ENCODE measurements at places on chromosomes 16 and 17. TPM values are rescaled to one million over a fixed set of nuclear protein-coding genes. Genes with fewer than 3 reads are reported as not detected.

DNA sequence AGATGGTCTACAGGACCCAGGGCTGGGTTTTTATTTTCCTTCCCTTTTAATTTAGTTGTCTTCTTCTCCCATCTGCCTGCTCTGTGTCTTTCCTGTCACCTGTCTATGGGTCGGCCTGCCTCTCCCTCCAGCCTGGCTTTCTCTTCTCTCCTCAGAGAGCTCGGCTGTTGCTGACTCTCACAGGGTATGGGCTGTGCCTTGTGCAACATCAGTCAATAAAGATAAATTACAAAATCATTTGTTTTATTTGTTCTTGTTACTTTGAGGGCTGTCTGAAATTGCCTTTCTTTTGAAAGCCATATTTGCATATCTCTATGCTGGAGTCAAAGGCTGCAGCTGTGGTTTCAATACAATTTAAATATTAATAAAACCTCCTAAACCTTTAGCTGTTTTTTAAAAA is 15.6 kb downstream of the RND2 start:
- H3K27ac ChIP-seq: no peak overlapping the region
- DNase-seq: no peak
- H3K27me3 ChIP-seq: no peaks in the 10 kb centered on the region
- peaks cover 12% of the 10 kb centered on the region for H3K36me3 ChIP-seq
- H3K4me3 ChIP-seq: no peak overlapping the region
- no peaks in the 10 kb centered on the region for H3K4me1 ChIP-seq

DNA sequence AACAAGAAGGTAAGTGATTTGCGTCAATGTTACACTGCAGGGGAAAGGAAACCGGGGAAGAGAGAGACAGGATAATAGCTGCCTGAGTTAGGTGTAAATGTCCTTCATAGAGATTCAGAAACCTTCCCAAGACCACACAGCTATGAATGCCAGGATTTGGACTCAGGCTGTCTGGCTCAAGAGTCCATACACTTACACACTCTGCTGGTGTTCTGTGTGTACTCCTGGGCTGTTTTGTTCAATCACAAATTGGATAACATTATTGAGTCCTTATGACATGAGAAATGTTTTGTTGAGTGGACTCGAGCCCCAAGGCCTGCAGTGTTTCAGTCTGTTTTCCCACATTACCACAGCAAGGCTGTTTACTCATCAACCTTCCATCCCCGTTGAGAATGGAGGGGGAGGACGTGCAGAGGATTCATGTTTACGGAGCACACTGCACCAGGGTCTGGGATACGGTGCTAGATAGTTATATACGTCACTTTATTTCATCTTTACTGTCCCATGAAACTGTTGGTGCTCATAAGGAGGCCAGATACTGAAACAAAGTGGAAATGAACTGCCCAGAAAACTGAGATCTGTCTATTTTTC is 450.8 kb downstream of the HAPSTR1 start:
- no peaks in the 10 kb centered on the region for H3K27me3 ChIP-seq
- no peaks in the 10 kb centered on the region for H3K36me3 ChIP-seq
- no peak overlapping the region for H3K27ac ChIP-seq
- DNase-seq: no peak
- H3K4me1 ChIP-seq: no peaks in the 10 kb centered on the region

GRCh38 chr16:85090181-85090580 is 22.1 kb downstream of the CIBAR2 start:
- H3K27ac ChIP-seq: peak overlapping the region; percentile 10
- no peak for DNase-seq
- no peaks in the 10 kb centered on the region for H3K36me3 ChIP-seq
- no peak overlapping the region for H3K4me3 ChIP-seq
- no peaks in the 10 kb centered on the region for H3K27me3 ChIP-seq
- H3K4me1 ChIP-seq: peaks cover 25% of the 10 kb centered on the region

DNA sequence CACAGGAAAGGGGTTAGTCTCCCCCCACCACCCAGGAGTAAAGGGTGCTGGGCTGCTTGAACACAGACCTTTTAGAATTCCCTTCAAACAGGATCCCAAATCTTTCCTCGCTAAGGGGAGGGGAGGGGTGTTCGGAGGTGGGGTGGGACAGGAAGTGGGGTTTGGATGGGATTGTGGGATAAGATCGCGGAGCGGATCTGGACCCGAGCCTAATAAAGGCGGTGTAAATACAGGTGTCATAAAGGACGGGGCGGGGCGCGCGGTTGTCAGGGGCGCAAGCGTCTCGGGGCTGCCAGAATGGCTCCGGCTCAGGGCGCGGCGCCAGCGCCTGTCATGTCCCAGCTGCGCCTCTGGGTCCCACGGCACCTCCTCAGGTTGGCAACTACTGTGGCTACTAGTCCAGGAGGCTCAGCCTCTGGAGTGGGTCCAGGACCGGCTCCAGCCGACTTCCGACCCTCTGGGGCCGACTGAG is 59.8 kb upstream of the FBXO47 start:
- no peaks in the 10 kb centered on the region for H3K36me3 ChIP-seq
- H3K27ac ChIP-seq: no peak overlapping the region
- peak overlapping the region; percentile 39 for H3K4me3 ChIP-seq
- DNase-seq: peak; percentile 63
- H3K4me1 ChIP-seq: peaks cover 11% of the 10 kb centered on the region
- peaks cover 12% of the 10 kb centered on the region for H3K27me3 ChIP-seq

GRCh38 chr17:30084788-30085187 is 31.8 kb upstream of the NSRP1 start:
- H3K27ac ChIP-seq: no peak overlapping the region
- H3K4me1 ChIP-seq: no peaks in the 10 kb centered on the region
- DNase-seq: no peak
- no peak overlapping the region for H3K4me3 ChIP-seq
- peaks cover 3% of the 10 kb centered on the region for H3K27me3 ChIP-seq

DNA sequence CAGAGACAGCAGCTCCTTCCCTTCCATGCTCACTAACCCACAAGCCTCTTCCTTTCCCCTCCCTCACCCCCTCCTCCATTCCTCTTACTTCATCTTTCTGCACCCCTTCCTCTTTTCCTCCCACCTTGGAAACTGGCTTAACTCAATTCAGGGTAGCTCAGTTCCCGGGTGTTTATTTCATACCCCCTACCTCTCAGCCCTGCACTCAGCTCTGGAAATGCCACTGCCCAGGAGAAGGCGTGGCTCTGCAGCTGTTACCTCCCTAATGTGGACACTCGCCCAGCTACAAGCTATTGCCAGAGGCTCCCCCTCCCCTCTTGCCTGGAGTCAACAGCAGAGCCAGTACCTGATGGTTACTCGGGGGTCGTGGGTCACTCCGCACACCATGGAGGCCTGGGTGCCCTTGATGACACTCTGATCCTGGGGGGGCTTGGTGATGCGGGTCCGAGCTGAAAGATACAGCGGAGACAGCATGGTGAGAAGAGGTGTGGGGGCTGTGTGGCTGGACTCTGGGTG is 118.4 kb upstream of the CDC42EP4 start:
- no peak for DNase-seq
- H3K36me3 ChIP-seq: no peaks in the 10 kb centered on the region
- no peak overlapping the region for H3K27ac ChIP-seq

DNA sequence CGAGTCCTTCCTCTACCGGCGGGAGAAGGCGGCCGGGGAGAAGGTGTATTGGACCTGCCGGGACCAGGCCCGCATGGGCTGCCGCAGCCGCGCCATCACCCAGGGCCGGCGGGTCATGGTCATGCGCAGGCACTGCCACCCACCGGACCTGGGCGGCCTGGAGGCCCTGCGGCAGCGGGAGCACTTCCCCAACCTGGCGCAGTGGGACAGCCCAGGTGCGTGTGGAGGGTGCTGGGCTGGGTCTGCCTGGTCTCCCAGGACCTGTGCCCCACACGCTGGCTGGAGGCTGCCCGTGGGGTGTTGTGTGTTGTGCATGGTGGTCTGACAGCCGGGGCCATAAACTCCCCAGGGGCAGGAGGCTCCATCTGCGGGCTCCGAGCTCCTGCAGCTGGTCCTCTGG is 25.4 kb downstream of the FLYWCH1 start:
- no peak overlapping the region for H3K4me3 ChIP-seq
- H3K27ac ChIP-seq: no peak overlapping the region
- peaks cover 5% of the 10 kb centered on the region for H3K4me1 ChIP-seq
- no peak for DNase-seq
- H3K27me3 ChIP-seq: no peaks in the 10 kb centered on the region
- peaks cover 11% of the 10 kb centered on the region for H3K36me3 ChIP-seq

DNA sequence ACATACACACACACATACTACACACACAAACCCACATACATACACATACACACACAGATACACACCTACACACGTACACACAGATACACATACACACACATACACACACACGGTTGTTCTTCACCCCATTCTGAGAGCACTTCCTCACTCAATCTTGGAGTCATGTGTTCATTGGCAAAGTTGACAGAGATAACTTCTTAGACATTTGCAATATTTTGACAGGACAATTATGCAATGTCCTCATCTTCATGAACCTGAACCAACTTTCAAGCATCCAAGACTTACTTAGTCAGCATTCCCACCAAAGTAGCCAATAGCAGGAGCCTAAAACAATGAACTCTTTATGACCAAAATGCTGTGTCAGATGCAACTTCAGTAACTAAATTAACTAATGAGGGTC is 77.1 kb upstream of the DNAH17 start:
- DNase-seq: no peak
- no peaks in the 10 kb centered on the region for H3K27me3 ChIP-seq
- H3K4me1 ChIP-seq: peaks cover 3% of the 10 kb centered on the region

- no peaks in the 10 kb centered on the region for H3K27me3 ChIP-seq
- H3K4me1 ChIP-seq: peaks cover 40% of the 10 kb centered on the region
- peaks cover 14% of the 10 kb centered on the region for H3K36me3 ChIP-seq
These were observed 873 bp downstream of the USP10 start for GRCh38 chr16:84700446-84701300.

DNA sequence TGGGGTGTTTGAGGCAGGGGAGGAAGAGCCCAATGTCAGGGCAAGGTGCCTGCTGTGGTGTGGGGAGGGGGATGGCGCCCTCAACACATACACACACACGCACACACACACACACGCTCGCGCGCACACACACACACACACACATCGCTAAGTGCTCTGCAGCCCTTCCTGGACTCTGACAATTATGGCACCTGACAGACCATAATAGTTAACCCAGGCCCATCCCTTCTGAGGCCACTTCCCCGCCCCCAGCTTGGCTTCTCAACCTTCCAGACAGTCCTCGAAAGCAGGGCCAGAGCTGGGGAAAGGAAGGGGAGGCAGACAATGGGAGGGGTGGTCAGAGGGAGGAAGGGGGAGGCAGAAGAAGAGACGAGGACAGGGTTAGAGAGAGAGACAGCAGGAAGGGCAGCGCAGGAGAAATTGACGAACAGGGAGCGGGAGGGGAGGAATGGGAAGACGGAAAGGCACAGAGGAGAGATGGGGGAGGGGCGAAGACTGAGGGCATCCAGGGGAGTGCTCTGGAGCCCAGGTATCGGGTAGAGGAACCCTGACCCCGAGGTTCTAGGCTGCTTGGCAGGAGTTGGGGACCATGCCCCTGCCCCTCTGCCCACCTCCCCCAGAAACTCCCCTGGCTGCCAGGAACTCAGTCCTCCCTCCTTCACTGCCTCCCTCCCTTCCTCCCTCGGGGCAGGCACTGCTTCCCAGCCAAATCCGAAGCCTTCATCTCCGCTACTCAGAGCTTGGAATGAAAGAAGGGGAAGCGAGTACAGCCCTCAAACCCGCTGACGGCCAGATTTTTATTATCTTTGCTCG is 4.0 kb downstream of the SRCIN1 start:
- peaks cover 19% of the 10 kb centered on the region for H3K4me1 ChIP-seq
- peak; percentile 21 for DNase-seq
- H3K36me3 ChIP-seq: no peaks in the 10 kb centered on the region
- H3K27me3 ChIP-seq: peaks cover 62% of the 10 kb centered on the region

GRCh38 chr17:13962716-13963240 is 106.5 kb upstream of the COX10 start:
- peaks cover 3% of the 10 kb centered on the region for H3K4me1 ChIP-seq
- H3K36me3 ChIP-seq: no peaks in the 10 kb centered on the region
- no peak overlapping the region for H3K4me3 ChIP-seq
- no peak for DNase-seq
- H3K27me3 ChIP-seq: no peaks in the 10 kb centered on the region

DNA sequence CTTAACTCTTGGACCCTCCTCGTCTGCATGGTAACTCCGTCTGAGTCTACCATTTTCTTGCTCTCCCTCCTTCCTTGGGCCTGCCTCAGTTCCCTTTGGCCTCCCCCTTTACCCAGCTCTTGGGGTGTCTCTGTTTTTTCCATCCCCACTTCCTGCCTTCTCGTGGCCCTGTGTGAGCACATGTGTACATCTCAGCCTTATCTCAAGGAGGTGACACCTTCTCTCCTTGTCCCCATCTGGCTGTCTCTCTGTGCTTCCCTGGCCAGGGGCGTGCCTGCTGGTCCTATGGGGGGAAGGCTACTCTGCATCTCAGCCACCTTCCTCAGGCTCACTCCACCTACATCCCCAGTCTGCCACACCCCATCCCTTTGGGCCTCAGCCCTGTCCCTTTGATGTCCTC is 6.6 kb downstream of the CTF1 start:
- H3K4me1 ChIP-seq: peaks cover 28% of the 10 kb centered on the region
- H3K36me3 ChIP-seq: peaks cover 4% of the 10 kb centered on the region
- H3K4me3 ChIP-seq: peak overlapping the region; percentile 87
- H3K27ac ChIP-seq: peak overlapping the region; percentile 99

DNA sequence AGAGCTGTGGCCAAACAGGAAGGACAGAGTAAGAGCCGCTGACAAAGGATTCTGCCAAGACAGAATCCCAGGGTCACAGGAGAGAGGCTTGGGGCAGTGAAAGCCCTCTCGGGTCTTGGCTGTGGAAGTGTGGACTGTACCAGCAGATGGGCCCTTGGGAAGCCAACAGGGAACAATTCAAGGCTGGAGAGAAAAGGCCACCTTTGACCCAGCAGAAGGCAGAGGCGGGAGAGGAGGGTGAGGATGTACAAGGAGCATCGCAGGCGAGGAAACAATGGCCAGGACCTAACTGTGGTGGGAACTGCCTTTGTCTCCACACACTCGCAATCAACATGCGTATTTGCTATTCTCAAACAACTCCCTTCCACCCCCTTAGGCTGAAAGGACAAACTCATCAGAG is 15.7 kb downstream of the CARHSP1 start:
- no peak overlapping the region for H3K4me3 ChIP-seq
- H3K27ac ChIP-seq: peak overlapping the region; percentile 55
- no peaks in the 10 kb centered on the region for H3K27me3 ChIP-seq
- H3K4me1 ChIP-seq: peaks cover 39% of the 10 kb centered on the region

DNA sequence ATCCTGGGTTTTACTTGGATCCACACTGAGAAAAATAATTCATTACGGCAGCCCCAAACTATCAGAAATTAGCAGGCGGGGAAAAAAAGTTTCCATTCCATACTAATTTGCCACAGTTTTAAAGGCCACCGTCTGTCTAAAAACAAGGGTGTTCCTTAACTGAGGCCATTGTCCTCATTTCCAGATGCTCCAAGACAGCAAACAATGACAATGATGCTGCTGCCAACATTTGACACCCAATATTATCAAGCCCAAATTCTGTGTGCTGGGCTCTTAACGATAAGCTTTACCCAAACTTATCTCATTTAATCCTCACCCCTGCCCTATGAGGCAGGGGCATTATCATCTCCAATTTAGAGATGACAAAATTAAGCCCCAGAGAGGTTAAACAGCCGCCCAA is 26.3 kb downstream of the CUEDC1 start:
- peaks cover 12% of the 10 kb centered on the region for H3K27me3 ChIP-seq
- H3K4me3 ChIP-seq: no peak overlapping the region
- no peak overlapping the region for H3K27ac ChIP-seq
- no peaks in the 10 kb centered on the region for H3K36me3 ChIP-seq

- no peak overlapping the region for H3K4me3 ChIP-seq
- H3K27ac ChIP-seq: no peak overlapping the region
- no peaks in the 10 kb centered on the region for H3K36me3 ChIP-seq
- H3K27me3 ChIP-seq: no peaks in the 10 kb centered on the region
These were observed 688.2 kb upstream of the KIF2B start for GRCh38 chr17:53134548-53134947.

GRCh38 chr17:82977606-82978005 is 101.8 kb upstream of the METRNL start:
- DNase-seq: no peak
- H3K27me3 ChIP-seq: no peaks in the 10 kb centered on the region
- no peak overlapping the region for H3K27ac ChIP-seq

Gene ANKS4B
- not detected for total RNA-seq

Gene NHERF2
- total RNA-seq: 3.0 TPM

Gene KCTD19
- 3.9 TPM for total RNA-seq

Gene ABCA6
- not detected for total RNA-seq

Measured in activated CD8-positive, alpha-beta T cell treated with anti-CD3 and anti-CD28 coated beads for 36 hours (primary cell).